T-cell (primary cell): ENCODE measurements at places on chromosomes 2 and 18.

GRCh38 chr2:99860720-99861375 is 281.5 kb downstream of the AFF3 start:
- H3K36me3 ChIP-seq = no peaks in the 10 kb centered on the region
- no peaks in the 10 kb centered on the region for H3K27me3 ChIP-seq
- H3K4me3 ChIP-seq = no peak overlapping the region
- H3K4me1 ChIP-seq = no peaks in the 10 kb centered on the region

DNA sequence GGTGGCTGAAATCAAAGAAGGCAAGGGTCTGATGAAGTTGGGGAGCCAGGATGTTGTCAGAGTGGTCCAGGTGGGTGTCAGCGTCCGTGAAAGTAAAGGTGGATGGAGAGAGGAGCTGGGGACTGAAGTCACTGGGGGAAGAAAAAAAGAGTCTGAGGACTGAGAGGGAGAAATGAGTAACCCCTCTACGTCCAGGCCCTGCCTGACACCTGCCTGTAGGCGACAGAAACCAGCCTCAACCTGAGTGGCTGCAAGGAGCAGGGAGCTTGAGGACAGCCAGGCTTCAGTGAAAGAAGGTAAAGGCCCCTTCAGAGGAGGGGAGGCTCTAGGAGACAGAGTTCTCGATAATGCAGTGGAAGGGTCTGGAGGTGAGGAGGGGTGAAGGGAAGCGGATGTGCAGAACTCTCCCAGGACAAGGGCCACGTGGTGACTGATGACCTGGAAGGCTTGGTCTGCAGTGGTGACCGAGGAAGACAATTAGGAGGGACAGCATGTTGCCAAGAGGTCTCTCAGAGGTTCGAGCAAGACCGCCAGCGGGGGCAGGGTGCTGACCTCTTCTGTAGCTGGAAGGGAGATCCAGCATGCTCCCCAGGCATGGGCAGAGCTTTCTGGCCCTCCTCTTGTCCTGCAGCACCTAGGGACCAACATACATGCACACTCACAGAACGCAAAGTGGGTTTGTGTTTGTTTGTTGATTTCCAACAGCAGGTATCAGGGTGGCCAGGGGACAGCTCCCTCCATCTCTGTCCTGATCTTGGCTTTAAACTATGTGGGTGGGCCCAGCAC is 86.6 kb upstream of the TMEM247 start:
- H3K27ac ChIP-seq = no peak overlapping the region
- H3K4me1 ChIP-seq = no peaks in the 10 kb centered on the region
- no peaks in the 10 kb centered on the region for H3K36me3 ChIP-seq
- DNase-seq = no peak
- no peaks in the 10 kb centered on the region for H3K27me3 ChIP-seq

- H3K27ac ChIP-seq = no peak overlapping the region
- H3K4me1 ChIP-seq = no peaks in the 10 kb centered on the region
- H3K36me3 ChIP-seq = no peaks in the 10 kb centered on the region
- H3K27me3 ChIP-seq = no peaks in the 10 kb centered on the region
- no peak for DNase-seq
These were observed 70.8 kb upstream of the CDC42EP3 start for GRCh38 chr2:37742286-37742685.

DNA sequence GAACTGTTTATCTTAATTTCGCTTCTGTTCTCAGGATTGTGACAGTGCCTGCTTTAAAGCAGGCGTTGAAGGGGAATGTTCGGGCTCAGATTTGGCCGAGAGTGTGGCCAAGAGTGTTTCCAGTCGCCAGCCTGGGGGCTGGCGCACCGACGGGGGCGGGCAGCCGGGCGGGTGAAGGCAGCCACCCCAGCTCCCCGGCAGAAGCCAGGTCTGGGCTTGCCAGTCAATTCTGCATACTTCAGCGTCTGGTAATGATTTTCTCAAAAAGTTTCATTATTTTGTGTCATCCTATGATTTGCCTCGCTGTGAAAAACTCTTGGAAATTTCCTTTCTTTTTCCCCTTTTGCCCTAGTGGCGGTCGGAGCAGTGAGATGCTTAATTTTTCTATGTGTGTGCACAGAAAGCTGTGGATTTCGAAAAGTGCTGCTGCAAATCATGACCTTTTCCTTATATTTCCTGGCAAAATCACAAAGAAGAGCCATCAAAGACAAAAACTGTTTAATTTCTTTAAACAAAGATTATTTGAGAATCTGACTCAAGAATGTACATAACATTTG is 856 bp downstream of the FAM228A start:
- H3K36me3 ChIP-seq = no peaks in the 10 kb centered on the region
- H3K4me3 ChIP-seq = no peak overlapping the region
- peaks cover 9% of the 10 kb centered on the region for H3K27me3 ChIP-seq

GRCh38 chr2:53939656-53940055 is 31.1 kb downstream of the PSME4 start:
- H3K4me3 ChIP-seq = no peak overlapping the region
- peaks cover 2% of the 10 kb centered on the region for H3K4me1 ChIP-seq
- DNase-seq = no peak
- H3K27ac ChIP-seq = no peak overlapping the region

DNA sequence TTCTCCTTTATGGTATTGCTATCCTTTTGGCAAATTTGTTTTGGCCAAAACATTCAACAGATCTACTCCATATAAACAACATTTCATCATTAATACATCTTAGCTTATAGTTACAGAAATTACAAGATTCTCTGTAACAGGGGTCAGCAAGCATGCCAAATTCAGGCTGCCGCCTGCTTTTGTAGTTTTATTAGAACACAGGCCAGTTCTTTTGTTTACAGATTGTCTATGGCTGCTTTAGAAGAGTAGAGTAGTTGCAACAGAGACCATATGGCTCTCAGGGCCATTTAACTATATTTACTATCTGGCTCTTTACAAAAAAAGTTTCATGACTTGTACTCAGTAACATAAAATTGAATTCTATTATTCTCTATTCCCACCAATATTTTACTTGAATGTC is 53.9 kb downstream of the LNPK start:
- H3K4me1 ChIP-seq = no peaks in the 10 kb centered on the region
- no peak overlapping the region for H3K4me3 ChIP-seq
- H3K27me3 ChIP-seq = no peaks in the 10 kb centered on the region
- no peak overlapping the region for H3K27ac ChIP-seq
- DNase-seq = no peak
